ENCODE measurements at places on chromosomes 5 and 9. TPM values are rescaled to one million over a fixed set of nuclear protein-coding genes. Genes with fewer than 3 reads are reported as not detected.

- peaks cover 34% of the 10 kb centered on the region for H3K27me3 ChIP-seq
- no peak overlapping the region for H3K27ac ChIP-seq
- H3K4me1 ChIP-seq, result peaks cover 28% of the 10 kb centered on the region
- H3K4me3 ChIP-seq, result no peak overlapping the region
- 0 out of 2 replicates have a peak, but pooled peaks cover 4% of the 10 kb centered on the region for H3K36me3 ChIP-seq
Observed at GRCh38 chr5:124743602-124744169, 2.8 kb downstream of the ZNF608 start.

CDH6 gene
- 5.1 TPM for total RNA-seq

SPATA31A3 gene
- not detected for total RNA-seq

GRCh38 chr5:81245871-81246235 lies 12.7 kb downstream of the CKMT2 start:
- H3K27me3 ChIP-seq, result no peaks in the 10 kb centered on the region
- peaks cover 16% of the 10 kb centered on the region for H3K4me1 ChIP-seq
- no peak overlapping the region for H3K27ac ChIP-seq
- H3K4me3 ChIP-seq, result no peak overlapping the region
- DNase-seq, result no peak

DNA sequence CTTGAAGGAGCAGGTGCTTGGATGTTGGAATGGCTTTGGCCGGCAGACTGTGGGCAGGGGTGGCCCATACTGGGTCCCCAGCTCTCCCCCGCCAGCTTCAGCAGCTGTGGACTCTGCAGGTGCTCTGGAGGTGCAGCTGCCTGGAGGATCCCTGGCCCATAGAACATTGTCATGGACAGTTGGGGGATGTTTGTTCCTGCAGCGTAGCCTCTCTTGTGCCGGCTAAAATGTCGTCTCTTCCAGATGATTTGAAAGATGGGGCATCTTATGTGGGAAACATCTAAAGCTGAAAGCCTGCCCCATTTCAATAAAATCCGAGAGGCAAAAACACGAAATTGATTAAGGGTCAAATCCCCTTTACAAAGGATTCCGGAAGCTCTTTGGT lies 13.5 kb upstream of the SLC6A19 start:
- DNase-seq, result no peak
- no peaks in the 10 kb centered on the region for H3K4me1 ChIP-seq
- H3K4me3 ChIP-seq, result no peak overlapping the region
- no peak overlapping the region for H3K27ac ChIP-seq
- H3K36me3 ChIP-seq, result no peaks in the 10 kb centered on the region

Data from HFFc6 (cell line).